Posterior vena cava (tissue), 2 donors: ENCODE measurements at places on chromosomes 7 and 10. TPM values are rescaled to one million over a fixed set of nuclear protein-coding genes. Genes with fewer than 3 reads are reported as not detected.

GRCh38 chr7:123022576-123022975, 27.1 kb upstream of the TAS2R16 start:
- no peak for DNase-seq

AGBL3 gene
- total RNA-seq = 5.6 TPM

GRCh38 chr7:33500703-33501701, 371.6 kb downstream of the BBS9 start:
- DNase-seq = no peak

C10orf105 gene
- total RNA-seq = 0.24 TPM

RTKN2 gene
- total RNA-seq = 0.14 TPM

ING3 gene
- 17.2 TPM for total RNA-seq

GRCh38 chr7:3437467-3437866, 136.4 kb downstream of the SDK1 start:
- DNase-seq = no peak

MRLN gene
- total RNA-seq = 0.38 TPM

SNX8 gene
- total RNA-seq = 35.9 TPM

NUTM2B gene
- 0.71 TPM for total RNA-seq

DNA sequence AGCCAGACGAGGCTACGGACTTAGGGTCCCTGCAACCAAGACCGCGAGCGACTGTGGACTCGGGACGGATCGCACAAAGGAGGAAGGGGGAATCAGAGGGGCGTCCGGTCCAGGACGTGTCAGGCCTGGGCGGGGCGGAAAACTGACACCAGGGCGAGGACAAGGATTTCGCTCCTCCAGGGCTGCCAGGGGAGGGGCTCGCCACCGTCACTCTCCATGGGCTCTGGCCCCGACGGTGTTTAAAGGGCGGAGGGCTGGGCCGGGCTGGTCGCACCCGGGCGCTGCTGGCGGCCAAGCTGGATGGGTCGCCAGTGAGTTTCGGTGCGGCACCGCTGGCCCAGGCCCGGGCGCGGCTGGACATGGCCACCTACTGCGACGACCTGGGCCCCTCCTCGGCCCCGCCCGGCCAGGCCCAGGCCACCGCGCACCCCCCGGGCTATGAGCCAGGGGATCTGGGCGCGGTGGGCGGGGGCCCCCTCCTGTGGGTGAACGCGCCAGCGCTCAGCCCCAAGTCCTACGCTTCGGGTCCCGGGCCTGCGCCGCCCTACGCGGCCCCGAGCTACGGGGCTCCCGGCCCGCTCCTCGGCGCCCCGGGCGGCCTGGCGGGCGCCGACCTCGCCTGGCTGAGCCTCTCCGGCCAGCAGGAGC, at the start of gene FOXI2:
TSS of gene FOXI2 (plus strand) at position 271 of the 648 bp plus-strand sequence. CDS start at position 360, 89 bp downstream.
- no peak for DNase-seq

DNA sequence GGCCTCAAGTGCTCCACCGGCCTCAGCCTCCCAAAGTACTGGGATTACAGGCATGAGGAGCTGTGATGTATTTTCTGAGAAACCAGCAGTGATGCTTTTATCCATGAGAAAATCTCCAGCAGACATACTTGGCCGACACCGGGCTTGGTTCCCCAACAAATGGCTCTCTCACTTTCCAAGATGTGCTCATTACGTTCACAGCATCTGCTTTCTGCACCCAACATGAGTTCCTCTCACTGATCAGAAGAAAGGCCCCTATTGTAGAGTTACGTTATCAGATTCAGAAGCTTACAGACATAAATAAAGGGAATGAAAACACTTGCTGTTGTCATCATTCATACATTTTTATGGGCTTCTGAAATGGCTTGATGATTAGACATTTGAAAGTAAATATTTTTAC, 95.0 kb downstream of the CALD1 start:
- no peak for DNase-seq

FMC1 gene
- total RNA-seq = 7.9 TPM

- no peak for DNase-seq
Observed at GRCh38 chr10:112634096-112634830, 187.2 kb downstream of the VTI1A start.

DNA sequence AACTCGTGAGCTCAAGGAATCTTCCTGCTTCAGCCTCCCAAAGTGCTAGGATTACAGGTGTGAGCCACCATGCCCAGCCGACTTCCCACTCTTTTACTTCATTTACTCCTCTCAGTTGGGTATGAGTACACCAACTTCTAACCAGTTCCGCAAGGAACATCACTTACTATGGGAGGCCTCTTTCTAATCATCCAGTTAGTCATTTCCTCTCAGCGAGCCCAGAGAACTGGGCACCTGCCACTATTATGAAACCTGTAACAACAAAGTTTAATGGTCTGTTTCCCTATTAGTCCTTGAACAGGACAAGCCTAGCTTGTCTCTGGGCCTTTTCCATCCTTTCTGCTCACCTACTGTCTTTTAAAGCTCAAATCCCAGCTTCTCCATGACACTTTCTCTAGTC, 88.8 kb downstream of the DNMBP start:
- no peak for DNase-seq

RPP38 gene
- 10.0 TPM for total RNA-seq

GRCh38 chr7:148303295-148304082, 287.1 kb upstream of the C7orf33 start:
- peak; percentile 96 for DNase-seq

MYL10 gene
- total RNA-seq = not detected

DNA sequence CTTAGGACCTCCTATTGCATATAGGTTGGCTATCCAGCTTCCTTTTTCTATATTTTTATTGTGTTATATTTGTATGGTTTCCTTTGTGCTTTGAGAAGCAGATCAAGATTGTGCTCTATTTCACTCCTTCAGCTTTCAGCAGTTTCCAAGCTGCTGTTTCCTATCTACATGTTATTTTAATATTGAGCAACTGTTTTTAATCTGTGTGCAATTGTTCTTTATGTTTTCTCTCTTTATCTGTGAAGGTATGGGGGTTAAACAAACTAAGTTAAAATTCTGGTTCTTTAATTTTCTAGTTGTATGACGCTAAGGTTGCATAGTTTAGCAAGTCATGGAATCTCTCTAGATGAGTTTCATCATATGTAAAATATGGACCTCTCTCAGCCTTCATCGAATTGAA, 251.0 kb downstream of the GPR158 start:
- no peak for DNase-seq

MEOX2 gene
- 31.7 TPM for total RNA-seq

ANKRD1 gene
- 3.5 TPM for total RNA-seq

CXCL12 gene
- 238 TPM for total RNA-seq

DGKI gene
- total RNA-seq = 2.4 TPM

GRCh38 chr7:1540776-1541271, 10.3 kb downstream of the MAFK start:
- DNase-seq = no peak

DNA sequence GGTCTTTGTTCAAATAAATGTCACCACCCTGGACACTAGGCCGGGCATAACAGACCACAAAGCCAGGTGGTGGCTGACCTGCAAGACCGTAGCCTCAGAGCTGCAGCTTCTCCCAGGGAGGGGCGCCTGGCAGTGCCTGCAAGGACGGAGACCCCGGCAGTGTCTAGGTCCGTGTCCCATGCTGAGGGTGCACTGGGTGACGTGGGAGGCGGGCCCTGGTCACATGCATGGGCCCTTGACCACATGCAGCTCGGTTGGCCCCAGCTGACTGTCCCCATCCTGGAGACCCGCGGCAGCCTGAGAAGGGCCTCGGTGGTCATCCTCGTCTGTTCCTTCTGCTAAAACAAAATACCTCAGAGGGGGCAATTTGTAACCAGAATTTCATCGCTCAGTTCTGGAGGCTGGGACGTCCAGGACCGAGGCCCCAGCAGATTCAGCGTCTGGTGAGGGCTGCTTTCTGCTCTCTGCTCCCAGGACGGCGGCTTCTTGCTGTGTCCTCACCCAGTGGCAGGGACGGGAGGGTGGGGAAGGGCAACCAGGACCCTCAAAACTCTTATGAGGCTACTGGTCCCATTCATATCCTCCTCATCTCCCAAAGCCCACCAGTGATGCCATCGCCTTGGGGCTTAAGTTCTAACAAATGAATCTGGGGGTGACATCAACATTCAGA, 36.8 kb downstream of the PWWP2B start:
- no peak for DNase-seq

ZPBP gene
- total RNA-seq = not detected

GRCh38 chr10:77905086-77905748, 21.3 kb downstream of the DLG5 start:
- no peak for DNase-seq

PRPS1L1 gene
- total RNA-seq = not detected

NET1 gene
- 113 TPM for total RNA-seq

LIPK gene
- not detected for total RNA-seq

EGFR gene
- 80.8 TPM for total RNA-seq

IRF5 gene
- 5.8 TPM for total RNA-seq

KEL gene
- total RNA-seq = 1.2 TPM

MUC3A gene
- 0.74 TPM for total RNA-seq

GRCh38 chr10:131889755-131890154, 11.1 kb upstream of the PPP2R2D start:
- DNase-seq = peak; percentile 49

DNA sequence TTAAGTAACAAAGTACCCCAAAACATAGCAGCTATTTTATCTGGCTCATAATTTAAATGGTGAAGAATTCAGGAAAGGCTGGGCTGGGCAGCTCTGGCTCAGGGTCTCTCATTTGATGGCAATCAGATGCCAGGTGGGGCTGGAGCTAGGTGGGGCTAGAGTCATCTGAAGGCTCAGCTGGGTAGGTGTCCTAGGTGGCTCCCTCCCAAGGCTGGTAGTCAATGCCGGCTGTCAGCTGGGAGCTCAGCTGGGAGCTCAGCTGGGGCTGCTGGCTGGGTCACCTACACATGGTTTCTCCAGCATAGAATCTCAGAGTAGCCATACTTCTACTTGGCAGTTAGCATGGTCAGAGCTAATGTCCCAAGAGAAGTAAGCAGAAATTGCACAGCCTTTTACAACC, 34.1 kb downstream of the OSBPL3 start:
- no peak for DNase-seq

DNA sequence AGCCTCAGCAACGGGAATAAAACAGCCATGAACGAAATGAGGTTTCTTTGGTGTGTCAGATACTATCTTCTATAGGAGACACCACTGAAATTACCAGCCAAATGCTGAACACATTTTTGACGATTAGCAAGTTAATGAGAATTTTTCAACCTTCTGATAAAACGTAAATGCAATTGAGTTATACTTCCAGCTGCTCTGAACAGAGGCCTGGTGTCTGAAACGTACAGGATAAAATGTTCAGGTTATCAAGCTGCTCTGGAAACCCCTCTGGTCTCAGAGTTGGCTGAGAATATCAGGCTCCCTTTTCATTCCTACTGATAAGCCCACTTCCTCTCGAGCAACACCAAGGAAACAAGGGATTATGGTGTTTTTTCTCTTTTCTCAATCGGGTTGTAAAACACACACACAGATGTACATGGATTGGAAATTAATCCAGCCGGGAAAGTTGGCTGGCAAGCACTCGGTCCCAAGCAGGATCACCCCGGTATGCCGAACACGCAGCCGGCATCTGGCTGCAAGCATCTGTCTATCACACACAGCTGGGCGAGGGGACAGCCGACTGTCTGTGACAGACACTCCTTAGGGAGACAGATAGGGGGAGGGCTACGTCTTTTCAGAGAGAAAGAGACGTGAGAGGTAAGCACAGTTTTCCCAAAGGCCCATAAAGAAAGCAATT, 171.8 kb downstream of the PRKAG2 start:
- no peak for DNase-seq

- DNase-seq = no peak
Observed at GRCh38 chr10:90925079-90926029, 4.5 kb upstream of the ANKRD1 start.

GRCh38 chr10:32982293-32982709, 24.3 kb upstream of the ITGB1 start:
- no peak for DNase-seq

- no peak for DNase-seq
Observed at GRCh38 chr10:132030898-132031463, 34.8 kb upstream of the JAKMIP3 start.

ACTR3C gene
- total RNA-seq = 1.00 TPM

DNA sequence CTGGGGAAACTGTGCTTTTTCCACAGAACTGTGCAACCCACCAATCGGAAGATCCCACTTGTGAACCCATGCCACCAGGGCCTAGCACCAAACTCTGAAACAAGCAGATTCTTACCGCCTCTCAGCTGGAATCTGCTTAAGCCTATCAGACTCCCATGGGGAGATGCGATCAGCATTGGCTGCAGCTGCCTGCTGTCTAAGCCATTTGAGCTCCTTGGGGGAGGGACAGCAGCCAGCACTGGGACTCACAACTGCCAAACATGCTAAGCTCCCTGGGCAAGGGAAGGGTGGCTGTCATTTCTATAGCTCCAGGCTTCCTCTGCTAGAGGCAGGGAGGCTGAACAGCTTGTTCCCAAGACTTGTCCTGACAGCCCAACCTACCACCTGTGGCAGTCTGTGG, 283.8 kb downstream of the CDK14 start:
- DNase-seq = no peak

FAM25A gene
- total RNA-seq = not detected

DNA sequence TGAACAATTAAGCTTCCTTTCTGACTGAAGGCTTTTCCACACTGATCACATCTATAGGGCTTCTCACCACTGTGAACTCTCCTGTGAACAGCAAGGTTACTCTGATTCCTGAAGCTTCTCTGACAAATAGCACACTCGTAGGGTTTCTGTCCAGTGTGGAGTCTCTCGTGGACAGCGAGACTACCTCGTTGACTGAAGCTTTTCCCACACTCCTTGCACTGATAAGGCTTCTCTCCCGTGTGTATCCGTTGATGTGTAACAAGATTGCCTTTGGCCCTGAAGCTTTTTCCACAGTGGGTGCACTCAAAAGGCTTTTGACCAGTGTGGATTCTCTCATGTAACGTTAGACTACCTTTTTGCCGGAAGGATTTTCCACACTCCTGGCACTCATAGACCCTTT, 4.4 kb downstream of the ZNF32 start:
- DNase-seq = no peak

GRCh38 chr7:102395592-102395872, 631 bp upstream of the PRKRIP1 start:
- no peak for DNase-seq

DNA sequence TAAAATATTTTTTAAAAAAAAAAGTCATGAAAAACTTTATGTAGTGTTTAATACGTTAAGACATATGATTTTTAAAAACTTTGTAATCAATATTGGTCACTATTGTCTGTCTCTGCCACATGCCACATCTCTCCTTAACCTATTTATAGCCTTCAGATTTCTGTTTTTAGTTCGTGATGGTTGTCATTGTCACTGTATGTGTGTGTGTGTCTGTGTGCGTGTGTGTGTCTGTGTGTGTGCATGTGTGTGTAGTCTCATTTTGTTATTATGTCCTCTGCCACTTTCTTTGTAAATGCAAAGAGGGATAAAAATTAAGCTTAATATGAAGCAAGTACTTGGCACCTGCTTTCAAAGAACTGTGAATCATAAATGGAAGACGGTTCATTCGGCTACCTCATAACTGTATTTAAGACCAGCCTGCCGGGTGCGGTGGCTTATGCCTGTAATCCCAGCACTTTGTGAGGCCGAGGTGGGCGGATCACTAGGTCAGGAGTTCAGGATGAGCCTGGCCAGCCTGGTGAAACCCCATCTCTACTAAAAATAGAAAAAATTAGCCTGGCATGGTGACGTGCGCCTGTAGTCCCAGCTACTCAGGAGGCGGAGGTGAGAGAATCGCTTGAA, 354.0 kb downstream of the ARL4A start:
- no peak for DNase-seq

GRCh38 chr10:124116771-124117510, 23.5 kb upstream of the CHST15 start:
- no peak for DNase-seq
